ENCODE measurements at places on chromosomes 5 and 9.

GRCh38 chr5:16234598-16234997 is 55.0 kb upstream of the MARCHF11 start:
- DNase-seq = no peak

DNA sequence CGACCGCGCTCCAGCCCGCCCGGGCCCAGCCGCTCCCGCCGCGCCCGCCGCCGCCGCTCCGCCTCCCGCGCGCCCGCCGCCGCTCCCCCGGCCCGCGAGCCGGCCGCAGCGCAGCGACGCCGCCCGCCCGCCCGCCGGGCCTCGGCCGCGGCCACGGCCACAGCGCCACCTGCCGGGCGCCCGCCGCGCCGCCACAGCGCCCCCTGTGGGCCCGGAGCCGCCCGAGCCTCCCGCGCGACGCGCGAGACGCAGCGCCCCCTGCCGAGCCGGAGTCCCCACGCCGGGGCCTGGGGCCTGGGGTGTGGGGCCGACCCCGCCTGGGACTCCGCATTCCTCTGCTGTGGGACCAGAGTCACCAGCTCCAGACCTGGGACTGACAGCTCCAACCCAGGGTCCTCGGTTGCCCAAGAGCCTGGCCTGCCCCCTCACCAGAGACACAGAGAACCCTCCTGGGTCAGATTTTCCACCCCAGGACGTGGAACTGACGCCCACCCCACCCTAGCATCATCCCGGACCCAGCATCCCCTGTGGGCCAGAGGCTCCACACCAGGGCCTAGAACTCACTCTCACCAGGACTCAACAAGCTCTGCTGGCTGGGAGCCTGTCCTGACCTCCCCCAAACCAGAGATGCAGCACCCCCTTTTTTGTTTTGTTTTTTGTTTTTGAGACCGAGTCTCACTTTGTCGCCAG is at the start of gene RAPGEF1:
RAPGEF1 (minus strand) TSS at position 118 of the 690 bp plus-strand sequence. CDS start 246 bp downstream, outside the sequence.
- DNase-seq = no peak

GRCh38 chr5:33232731-33233505 is 207.8 kb upstream of the TARS1 start:
- DNase-seq = no peak

GRCh38 chr5:116032094-116032517 is at the start of gene ARL14EPL:
Gene ARL14EPL, plus strand, starts transcription at chr5:116032472. Its CDS starts 18,994 bp downstream, at chr5:116051466.
- DNase-seq = no peak

GRCh38 chr5:6786786-6787495 is 73.7 kb downstream of the TENT4A start:
- DNase-seq = no peak

GRCh38 chr5:1304033-1304432 is 9.2 kb upstream of the TERT start:
- DNase-seq = no peak

DNA sequence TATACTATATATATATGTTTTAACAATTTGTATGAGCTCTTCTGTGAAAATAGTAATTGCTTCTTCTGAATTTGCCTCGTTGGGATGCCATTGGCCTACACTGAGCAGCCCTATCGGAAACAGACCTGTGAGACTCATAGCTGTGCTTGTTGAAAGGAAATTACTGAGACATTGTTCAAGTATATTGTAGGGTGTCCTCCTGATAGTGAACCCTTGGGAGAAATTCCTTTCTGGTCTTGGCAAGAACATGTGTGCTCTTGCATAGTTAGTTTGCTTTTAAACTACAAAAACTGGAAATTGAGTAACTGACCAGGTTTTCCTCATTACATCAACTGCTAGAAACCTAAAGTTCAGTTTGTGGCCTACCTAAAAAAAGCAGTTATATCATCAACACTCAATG is 160.9 kb downstream of the LURAP1L start:
- DNase-seq = no peak

- DNase-seq = no peak
Measured at GRCh38 chr9:37566716-37567115, 9.5 kb downstream of the FBXO10 start.

DNA sequence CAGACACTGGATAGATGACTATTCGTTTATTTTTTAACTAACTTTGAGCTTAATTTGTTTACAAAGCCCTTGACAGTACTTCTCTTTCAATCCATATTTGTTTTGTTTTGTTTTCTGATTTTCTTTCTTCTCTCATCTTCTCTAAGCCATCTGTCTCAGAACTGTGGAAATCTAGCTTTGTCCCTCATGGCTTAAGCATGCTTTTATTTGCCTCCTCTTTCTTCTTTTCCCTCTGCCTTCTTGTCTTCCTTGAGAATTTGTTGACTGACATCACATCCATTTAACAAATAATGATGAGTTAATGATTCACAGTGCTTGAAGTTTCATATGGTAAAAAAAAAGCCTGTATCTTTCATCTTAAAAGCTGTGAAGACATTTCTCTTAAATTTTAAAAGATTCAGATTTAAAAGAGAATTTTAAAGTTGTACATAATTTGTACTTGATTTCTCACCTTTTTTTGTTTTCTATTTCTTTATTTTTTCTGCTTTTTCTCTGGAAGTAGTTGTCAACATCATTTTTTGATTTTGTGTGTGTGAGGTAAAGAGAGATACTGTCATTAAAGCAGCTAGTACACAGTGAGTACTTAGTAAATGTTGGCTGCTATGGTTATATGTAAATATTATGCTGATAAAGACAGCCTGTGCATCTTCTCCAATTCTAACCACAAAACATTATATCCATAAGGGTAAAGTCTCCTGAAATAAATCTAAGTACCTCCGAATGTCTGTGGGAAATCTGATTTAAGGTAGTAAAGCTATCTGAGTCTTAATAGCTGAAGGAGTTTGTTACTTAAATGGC is 13.9 kb upstream of the SGCD start:
- no peak for DNase-seq

DNA sequence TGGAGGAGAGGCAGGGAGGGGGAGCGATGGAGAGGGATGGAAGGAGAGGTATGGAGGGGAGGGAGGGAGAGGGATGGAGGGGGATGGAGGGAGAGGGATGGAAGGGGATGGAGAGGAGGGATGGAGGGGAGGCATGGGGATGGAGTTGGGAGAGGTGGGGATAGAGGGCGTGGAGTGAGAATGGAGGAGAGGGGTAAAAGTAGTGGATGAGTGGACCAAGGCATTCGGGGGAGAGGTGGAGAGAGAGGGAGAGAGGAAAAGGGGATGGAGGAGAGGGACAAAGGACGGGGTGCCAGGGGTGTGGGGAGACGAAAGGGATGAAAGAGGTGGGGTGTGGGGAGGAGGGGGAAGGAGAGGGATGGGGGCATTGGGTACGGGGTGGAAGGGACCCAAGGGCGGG is 100.4 kb downstream of the VAV2 start:
- no peak for DNase-seq

- DNase-seq = no peak
Measured at GRCh38 chr5:1100664-1101574, 10.9 kb downstream of the SLC12A7 start.

- peak; percentile 89 for DNase-seq
Measured at GRCh38 chr9:2420543-2420942, 201.0 kb upstream of the VLDLR start.

GRCh38 chr5:173689171-173689736 is 72.8 kb upstream of the BOD1 start:
- DNase-seq = peak; percentile 79

DNA sequence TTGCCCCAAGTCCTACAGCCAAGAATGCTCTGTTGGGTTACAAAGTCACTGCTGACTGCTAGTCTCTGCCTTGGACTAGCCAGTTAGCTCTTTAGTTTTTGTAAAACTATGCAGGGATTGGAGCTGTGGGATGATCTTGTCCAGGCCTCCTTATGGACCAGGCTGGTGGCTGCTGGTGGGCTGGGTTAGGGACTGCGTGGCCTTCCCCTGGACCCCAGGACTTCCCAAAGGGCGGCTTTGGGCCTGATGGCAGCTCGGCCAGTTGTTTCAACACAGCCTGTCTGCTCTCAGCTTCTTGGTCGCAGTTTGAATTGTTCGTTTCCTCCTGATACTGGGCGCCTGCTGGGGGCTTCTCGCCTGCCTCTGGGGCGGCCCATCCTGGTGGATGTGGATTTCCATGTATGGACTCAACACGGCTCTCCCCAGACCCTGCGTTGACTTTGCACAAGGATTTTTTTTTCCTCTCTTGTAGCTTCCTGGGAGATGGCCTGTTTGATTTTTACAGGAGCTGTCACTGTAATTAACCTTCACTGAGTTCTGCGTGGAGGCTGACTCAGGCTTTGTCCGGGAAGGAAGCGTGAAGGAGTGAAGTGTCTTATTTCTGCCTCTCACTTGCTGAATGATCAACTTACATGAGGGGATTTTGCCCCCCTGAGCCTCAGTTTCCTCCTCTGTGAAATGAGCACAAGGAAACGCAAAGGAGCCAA is 91.9 kb upstream of the NEURL1B start:
- DNase-seq = no peak

- no peak for DNase-seq
Measured at GRCh38 chr5:36670548-36670947, 64.1 kb downstream of the SLC1A3 start.

- DNase-seq = peak; percentile 12
Measured at GRCh38 chr9:82679472-82679871, 383.5 kb downstream of the RASEF start.

- DNase-seq = peak; percentile 42
Measured at GRCh38 chr9:113345190-113345589, 4.2 kb upstream of the BSPRY start.

DNA sequence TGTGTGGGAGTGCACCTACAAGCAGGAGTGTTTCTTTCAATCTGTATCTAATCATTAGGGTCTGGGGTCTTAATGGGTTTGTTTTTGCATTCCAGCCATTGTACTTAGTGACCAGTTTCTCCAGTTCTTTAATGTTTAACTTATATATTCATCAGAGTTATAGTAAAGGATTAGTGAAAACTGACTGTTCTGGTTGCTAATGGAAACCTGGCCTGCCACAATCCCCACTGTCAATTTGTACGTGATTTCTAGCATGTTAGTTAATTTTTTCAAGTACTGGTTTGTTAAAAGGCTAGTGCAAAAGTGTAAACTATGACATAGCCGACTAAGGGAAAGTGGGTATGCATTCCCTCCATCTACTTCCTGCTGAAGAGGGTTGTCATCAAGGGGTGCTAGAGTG is 276.1 kb downstream of the HTR1A start:
- no peak for DNase-seq

DNA sequence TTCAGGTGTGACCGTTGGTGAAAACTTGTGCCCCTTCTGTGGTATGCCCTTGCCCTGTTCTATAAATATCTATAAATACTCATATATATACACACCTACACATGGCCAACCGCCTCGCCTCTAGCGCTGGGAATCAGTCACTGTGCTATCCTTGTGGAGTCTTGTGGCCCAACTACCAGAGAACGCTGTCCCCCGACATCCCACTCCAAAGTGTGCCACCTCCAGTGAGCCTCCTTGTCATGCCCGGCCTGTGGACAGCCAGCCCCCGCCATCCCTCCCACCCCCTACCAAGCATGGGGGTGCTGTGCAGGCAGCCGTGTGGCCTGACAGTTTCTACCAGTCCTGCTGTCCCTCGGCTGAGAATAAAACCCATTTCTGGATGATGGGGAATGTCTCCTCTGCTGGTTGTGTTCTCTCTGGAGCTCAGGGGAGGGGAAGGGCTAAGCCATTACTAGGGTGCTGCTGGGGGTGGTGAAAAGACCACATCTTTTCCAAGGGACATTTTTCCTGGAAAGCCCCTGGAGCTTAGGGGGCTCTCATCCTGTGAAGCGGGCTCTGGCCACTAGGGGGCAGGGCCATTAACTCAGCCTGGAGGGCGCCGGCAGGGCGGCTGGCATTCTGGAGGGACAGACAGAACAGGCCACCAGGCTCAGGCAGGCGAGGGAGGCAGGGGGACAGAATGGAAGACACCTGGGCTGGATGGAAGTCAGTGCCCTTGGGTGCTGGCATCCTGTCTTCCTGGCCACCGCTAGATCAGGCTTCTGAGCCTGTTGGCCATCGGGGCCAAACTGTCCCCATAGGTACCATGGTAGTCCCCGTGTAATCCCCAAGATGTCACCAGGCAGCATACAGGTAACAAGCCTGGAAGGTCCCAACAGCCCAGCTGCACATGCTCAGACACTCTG is 20.7 kb downstream of the GOLGA2 start:
- DNase-seq = no peak

DNA sequence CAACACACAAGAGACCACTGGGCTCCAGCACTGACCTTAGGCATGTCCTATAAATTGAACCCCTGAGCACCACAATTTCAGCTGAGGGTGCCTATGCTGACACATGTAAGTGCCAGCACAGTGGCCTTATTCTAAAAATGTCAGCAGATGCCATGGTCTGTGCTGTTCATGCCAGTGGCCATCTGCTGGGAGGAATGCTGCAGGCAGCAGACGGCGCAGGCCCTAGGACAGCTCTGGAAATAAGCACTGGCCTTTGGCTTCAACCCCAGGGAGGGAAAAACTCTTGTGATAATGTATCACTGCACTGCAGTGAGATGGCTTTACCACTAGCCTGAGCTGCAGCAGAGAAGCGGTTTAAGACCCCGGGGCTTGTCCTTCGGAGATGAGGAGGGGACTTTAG is 98.5 kb downstream of the SYK start:
- DNase-seq = no peak

GRCh38 chr9:114229295-114229694 is 74.0 kb downstream of the COL27A1 start:
- DNase-seq = no peak

GRCh38 chr9:129434187-129434586 is 186.7 kb downstream of the C9orf50 start:
- DNase-seq = no peak

GRCh38 chr5:108649106-108649505 is 98.6 kb upstream of the FER start:
- DNase-seq = no peak

DNA sequence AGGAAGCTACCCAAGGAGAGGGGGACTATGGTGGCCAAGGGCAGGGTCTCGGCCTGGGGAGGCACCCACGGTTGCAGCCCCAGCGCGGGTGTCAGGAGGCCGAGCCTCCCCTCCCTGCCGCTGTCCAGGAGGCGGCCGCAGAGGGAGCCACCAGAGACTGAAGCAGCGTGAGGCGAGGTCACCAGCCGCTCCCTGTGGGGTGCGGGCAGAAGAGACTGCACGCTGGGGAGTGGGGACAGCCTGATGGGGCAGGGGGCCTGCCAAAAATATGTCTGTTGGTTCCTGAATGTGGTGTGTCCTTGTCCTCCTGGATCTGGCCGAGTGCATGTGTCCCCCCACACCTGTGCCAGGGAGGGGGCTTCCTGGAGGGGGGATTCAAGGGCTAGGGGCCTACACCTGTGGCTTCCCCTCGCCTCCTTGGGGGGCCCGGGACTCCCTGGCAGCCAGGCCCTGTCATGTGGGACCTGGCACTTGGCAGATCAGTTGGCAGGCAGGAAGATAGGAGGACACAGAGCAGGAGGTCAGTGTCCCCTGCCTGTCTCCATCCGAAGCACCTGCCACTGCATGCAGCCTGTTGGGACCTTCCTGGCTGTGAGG is 131.2 kb downstream of the DAB2IP start:
- no peak for DNase-seq

DNA sequence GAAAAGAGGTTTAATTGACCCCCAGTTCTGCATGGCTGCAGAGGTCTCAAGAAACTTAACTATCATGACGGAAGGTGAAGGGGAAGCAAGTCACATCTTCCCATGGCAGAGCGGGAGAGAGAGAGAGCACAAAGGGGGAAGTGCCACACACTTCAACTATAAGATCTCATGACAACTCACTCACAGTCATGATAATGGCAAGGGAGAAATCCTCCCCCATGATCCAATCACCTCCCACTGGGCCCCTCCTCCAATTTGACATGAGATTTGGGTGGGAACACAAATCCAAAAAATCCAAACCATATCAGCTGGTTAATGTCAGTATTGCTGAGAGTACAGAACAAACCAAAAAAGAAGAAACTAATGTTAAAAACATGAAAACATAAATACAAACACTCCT is 120.2 kb downstream of the STARD4 start:
- DNase-seq = no peak

Measured in spinal cord (tissue), 10 donors.